ENCODE measurements at places on chromosomes 16 and 17.

- DNase-seq: no peak
Observed at GRCh38 chr16:88340755-88341150, 42.0 kb upstream of the ZNF469 start.

DNA sequence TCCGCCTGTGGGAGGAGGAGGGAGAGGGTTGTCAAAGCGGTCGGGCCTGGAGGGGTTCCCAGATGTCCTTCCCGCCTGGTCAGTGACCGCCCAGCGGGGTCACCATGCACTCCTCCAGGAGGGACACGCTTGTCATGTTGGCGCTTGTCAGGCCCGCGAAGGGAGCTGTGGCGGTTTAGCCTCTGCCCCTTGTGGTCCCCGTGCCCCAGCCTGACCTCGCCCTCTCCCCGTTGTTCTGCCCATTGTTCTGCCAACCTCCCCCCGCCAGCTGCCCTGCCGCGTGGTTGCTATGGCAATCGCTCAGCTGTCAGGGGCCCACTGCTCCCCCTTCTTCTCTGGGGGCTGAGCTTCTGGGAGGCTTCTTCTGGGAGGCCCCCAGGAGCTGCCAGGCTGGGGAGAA is 146.4 kb upstream of the CIBAR2 start:
- no peak for DNase-seq

GRCh38 chr16:47129755-47130435 is 13.8 kb downstream of the NETO2 start:
- DNase-seq: no peak

- no peak for DNase-seq
Observed at GRCh38 chr16:28205974-28206373, 5.8 kb downstream of the XPO6 start.

DNA sequence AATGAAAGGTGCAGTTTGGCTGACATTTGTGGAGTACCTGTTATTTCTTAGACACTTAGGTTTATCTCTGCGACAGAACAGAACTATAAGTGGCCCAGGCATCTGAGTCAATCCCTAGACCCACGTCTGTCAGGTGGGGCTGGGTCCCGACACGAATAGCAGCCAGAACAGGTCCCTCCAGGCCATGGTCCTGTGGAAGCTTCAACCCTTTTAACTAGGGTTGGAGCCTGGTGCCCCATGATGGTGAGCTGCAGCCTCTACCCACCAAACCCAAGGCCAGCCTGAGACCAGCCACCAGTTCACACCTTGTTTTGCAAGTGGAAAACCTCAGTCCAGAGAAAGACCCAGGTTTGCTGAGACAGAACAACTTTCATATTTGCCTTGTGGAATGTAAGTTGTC is 74.6 kb upstream of the TMEM97 start:
- no peak for DNase-seq

- no peak for DNase-seq
Observed at GRCh38 chr16:83533193-83533592, 274.6 kb upstream of the HSBP1 start.

DNA sequence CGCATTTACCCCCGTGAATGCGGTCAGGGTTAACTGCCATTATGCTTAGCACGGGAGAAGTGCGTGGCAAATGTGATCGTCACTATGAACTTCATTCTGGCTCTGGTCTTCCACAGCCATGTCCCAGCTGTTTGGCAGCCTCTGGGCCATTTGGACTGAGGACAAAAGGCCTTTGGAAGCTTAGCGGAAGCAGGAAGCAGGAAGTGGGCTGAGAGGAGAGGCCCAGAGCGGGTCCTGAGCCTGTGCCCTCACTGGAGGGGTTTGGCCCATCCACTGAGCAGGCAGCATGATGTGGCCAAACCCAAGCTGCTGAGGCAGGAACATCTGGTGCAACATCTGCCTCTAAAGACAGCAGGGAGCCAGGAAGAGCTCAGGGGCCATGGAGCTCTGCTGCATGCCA is 345.9 kb downstream of the C16orf95 start:
- DNase-seq: no peak

DNA sequence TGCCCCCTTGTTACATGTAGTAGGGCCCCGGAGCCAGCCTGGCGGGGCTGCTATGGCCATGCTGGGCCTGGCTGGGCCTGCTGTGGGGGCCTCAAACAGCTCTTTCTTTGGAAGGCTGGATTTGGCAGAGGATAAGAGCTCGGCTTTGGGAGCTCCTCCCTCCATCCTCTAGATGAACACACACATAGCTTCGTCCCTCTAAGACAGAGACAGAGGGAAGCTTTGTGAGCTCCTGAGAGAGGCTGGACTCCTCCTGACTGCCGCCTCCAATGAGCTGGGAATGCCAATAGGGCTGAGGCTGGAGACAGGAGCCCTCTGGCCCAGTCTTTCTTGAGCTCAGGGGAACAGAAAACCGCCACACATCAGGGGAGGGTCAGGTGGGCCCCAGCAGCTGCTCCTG is 37.3 kb upstream of the CDC42EP4 start:
- DNase-seq: no peak

DNA sequence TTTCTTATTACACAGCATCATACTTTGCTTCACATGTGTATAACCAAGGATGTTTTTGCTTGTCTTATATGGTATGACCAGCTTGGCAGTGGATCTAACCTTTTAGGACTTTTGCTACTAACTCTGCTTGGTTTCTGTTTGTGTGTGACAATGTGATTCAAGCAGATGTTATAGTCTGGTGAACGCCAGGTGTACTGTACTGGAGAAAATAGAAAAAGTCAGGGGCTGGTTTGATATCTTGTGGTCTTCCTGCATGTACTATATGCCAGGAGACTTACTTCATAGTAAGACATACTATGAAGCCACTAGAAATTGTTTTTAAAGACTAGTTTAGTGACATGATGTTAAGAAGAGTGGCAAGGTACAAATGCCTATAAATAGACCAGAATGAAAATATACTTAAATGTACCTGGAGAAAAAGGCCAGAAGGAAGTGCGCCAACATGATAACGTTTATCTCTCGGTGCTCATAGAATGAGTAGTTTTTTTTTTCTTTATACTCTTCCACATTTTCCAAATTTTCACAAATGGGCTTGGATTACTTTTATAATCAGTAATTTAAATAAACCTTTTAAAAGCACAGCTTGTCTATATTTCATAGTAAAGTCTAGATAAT is 112.3 kb downstream of the PRKCA start:
- no peak for DNase-seq

DNA sequence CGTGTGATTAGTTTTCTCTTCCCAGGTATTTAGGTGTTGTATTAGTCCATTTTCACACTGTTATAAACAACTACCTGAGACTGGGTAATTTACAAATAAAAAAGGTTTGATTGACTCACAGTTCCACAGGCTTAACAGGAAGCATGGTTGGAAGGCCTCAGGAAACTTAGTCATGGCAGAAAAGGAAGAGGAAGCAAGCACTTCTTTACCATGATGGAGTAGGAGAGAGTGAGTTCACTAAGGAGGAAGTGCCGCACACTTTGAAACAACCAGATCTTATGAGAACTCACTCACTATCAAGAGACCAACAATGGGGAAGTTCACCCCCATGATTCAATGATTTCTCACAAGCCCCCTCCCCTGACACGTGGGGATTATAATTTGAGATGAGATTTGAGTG is 1343.7 kb upstream of the GOT2 start:
- no peak for DNase-seq

GRCh38 chr16:55120408-55120807 is 189.7 kb downstream of the IRX5 start:
- DNase-seq: no peak

DNA sequence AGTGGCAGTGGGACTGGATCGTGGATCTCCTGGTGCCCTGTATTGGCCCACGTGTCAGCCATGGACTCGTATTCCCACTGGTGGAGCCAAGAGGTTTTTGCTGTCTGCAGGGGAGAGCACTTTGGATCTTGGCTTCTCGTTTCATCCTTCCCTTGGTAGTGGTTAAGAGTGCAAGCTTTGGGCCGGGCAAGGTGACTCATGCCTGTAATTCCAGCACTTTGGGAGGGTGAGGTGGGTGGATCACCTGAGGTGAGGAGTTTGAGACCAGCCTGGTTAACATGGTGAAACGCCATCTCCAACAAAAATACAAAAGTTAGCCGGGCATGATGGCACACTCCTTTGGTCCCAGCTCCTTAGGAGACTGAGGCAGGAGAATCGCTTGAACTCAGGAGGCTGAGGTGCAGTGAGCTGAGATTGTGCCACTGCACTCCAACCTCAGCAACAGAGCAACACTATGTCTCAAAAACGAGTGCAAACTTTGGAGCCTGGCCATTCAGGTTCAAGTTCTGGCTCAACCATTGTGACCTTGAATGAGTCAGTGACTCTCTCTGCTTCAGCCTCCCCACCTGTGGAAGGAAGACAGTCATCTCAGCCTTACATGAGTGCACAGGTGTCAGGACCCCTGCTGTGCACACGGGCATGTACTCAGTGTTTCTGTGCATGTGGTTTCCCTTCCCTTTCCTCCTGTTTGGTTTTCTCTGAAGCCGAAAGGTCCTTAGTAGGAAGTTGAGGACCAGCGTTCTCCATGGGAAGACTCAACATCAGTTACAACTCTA is 57.4 kb downstream of the PLCG2 start:
- no peak for DNase-seq

- DNase-seq: no peak
Observed at GRCh38 chr16:58046054-58046881, 20.7 kb downstream of the MMP15 start.

DNA sequence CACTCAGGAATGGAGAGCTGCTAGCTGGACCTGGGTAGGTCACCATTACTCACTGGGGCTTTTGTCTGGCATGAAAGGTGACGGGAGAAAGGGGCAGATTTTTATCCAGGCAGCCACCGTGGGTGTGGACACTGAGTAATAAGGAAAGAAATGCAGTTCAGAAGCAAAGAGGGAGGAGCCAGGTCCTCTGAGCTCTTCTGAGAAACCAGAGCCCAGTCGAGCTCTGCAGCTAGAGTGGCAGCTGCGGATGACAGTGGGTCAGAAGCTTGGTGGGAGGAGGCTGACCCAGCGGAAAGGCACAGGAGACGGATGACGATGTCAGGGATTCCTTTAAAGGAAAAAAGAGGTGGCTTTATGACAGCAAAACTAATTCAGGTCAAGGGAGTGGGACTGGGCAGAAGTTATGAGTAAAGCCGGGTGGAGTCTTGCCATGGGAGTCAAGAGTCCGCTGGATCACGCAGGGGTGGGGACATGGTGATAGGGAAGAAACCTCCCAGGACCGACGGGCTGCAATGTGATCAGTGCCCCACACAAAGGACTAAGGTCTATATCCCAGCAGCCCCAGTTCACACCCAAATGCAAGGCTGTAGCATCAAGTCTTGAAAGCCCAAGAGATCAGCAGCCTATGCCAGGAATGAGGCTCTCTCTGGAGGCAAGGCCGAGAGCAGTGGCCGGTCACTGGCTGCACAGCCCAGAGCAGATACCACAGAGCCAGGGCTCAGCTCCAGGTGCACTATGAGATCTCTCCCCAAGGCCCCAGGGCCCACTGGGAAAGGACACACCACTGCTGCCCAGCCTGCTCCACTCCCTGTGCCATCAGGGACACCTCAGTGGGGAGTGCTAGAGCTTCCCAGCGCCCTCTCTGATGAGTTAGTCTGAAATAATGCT is 6.3 kb upstream of the MNT start:
- no peak for DNase-seq

DNA sequence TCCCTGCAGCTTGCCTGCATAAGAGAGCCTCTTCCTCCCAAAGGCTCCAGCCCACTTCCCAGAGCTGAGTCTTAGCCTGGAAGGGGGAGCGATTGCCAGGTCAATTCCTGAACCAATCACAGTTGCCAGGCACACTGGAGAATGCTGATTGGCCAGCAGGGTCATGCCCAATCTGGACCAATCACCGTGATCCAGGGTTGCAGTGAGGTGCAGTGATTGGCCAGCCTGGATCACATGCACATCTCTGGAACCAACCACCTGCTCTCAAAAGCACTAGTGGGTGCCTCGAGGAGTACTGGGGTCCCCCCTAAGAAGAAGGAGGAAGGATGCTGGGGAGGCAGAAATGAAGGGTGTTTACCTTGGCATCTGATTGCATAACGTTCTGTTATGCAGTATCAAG is 18.4 kb downstream of the NAGPA start:
- DNase-seq: peak; percentile 12

- DNase-seq: no peak
Observed at GRCh38 chr16:66581246-66581952, 2.1 kb downstream of the CMTM2 start.

GRCh38 chr17:76134911-76135809 is 5.9 kb downstream of the FOXJ1 start:
- no peak for DNase-seq

DNA sequence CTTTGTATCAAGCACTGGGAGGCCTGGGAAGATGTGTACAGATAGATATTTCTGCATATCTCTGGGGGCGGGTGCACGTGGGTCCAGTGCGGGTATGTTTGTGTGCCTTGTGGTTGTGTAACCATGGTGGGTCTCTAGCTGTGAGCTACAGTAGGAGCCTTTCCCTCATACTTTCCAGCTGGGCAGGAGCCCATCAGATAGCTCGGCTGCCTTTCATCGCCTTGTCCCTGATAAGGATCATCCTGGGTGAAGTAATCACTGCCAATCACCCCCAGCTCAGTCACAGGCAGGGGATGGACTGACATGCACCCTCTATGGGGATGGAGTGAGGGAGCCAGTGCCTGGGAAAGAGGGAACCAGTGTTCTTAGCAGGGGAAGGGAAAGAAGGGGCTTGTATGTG is 3.2 kb upstream of the SCRN2 start:
- no peak for DNase-seq

DNA sequence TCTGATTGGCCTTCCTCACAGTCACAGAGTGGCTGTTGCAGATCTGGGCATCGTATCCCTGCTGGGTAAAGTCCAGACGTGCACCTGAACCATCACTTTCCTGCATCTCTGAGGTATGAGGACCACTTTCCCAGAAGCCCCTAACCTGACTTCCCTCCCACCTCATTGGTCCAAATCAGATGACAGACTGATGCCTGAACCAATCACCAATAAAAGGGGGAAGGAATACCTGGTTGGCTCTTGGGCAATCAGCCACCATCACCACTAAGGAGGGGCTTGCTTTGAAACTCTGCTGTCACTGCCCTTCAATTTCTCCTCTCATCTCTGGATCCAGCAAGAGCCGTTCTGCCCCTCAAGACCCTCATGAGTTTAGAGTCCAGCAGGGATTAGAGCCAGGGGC is 13.6 kb upstream of the WFDC1 start:
- peak; percentile 92 for DNase-seq
